ENCODE measurements at places on chromosomes 1 and 21.

DNA sequence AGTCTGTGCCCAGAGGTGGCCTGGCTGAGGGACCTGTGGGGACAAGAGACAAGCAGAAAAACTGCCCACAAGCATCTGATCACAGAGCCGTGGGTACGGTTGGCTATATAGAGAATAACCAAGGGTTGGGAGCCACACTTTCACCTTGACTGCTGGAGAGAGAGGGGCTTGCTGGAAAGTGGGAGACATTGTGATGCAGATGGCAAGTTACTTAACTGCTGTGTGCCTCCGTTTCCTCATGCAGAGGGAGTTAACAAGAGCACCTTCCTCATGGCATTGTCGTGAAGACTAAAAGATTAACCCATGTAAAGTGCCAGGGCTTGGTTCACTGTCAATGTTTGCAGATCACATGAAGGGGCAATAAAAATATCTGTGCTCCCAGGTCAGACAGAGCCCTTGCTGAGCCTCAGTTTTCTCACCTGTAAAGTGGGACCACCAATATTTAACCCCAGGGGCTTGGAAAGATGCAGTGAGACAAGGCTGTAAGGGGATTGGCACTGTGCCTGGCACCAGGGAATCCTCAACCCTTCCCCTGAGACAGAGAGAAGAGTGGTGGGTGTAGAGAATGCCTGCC is 52.8 kb downstream of the SDC3 start:
- DNase-seq, result no peak

DNA sequence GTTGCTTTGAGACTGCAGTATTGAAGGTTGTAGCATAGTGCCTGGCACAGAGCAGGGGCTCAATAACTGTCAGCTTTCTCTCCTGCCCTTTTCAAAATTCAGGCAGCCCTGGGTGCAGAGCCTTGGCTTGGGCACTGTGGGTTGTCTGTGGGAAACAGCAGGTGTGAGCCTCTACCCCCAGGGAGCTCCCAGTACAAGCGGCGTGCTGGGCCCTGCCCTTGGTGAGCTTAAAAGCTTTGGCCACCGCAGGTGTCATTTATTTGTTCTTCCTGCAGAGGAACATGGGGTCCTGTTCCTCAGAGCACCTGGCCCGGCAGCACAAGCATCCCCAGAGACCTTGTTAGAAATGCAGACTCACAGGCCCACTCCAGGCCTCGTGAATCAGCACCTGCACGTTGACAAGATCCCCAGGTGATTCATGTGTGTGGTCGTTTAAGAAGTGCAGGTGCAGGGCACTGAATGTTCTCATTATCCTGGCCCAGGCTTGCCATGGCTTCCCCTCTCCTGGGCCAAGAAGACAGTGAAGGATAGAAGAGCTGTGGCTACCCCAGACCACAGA is 29.9 kb upstream of the IGSF21 start:
- no peak for DNase-seq

DNA sequence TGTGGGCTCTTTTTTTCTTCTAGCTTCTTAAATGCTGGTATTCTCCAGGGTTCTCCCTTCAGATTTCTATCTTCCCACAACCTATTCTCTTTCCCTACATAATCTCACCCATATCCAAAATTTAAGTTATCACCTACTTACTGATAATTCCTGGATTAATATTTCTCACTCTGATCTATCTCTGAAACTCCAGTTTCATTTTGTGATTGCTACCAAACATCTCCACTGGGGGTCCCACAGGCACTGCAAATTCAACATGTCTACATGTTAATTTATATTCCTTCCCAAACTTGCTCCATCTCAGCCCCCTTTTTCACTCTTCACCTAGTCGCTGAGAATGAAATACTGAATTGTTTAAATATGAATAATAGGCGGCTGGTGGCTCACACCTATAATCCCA is 9.9 kb upstream of the C1orf141 start:
- DNase-seq, result no peak

GRCh38 chr1:53573931-53574330 is 114.7 kb downstream of the DMRTB1 start:
- DNase-seq, result peak; percentile 39

DNA sequence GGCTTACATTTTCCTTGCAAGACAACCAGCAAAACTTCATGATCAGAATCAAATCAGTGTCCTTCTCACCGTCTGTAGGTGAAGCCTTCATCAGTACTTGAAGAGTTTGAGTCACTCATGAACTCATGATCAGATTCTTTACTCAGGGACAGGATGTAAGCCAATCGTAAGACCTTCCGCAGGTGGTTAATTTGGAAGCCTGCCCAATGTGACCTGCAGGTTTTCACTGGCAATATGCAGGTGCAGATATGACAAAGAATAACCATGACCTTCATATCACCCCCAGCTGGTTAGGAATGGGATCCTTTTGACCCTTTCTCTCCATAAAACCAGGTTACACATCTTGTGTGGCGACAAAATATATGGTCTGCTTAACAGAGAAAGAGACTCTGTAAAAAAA is 2.4 kb upstream of the PRAMEF20 start:
- DNase-seq, result no peak

DNA sequence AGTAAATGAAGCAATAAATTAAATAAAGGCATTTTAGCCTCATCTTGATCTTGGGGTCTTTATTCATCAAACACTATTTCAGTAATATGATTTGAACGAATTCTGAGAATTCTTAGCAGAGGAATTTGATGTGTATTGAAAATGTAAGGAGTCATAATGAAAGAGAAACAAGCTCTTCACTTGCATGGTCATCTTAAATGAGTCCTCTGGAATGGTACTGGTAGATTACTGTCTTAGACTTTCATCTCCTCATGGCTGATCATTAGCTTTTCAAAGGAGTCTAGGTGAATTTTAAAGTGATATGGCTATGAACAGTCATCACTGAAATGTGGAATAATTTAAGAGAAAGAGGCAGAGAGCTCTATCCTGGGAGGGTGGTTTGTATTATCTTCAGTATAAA is 30.0 kb downstream of the PRRC2C start:
- DNase-seq, result no peak

GRCh38 chr1:202599669-202600431 is 110.4 kb downstream of the SYT2 start:
- peak; percentile 26 for DNase-seq

GRCh38 chr1:226872437-226872836 is 2.0 kb downstream of the PSEN2 start:
- DNase-seq, result no peak

GRCh38 chr1:31595836-31596736 is 19.8 kb downstream of the TINAGL1 start:
- peak; percentile 40 for DNase-seq

DNA sequence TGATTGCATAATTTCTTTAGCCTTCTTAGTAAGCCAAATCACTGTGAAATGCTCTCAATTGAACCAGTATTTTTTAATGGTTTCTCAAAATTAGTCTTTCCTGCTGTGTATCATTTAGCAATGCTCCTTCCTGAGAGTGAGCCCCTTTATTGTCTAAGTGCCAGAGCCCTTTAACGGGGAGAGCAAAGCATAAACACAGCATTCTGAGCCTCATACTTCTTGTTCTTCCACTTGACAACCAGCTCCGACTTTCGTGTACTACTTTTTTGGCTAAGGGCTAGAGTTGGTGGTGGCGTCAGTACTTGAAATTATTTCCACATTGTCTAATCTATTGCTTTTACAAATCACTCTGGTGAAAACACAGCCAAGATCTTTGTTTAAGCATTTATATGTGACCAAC is 299.0 kb downstream of the TPR start:
- DNase-seq, result no peak

GRCh38 chr1:96979304-96980268 is 258.0 kb downstream of the PTBP2 start:
- DNase-seq, result no peak

DNA sequence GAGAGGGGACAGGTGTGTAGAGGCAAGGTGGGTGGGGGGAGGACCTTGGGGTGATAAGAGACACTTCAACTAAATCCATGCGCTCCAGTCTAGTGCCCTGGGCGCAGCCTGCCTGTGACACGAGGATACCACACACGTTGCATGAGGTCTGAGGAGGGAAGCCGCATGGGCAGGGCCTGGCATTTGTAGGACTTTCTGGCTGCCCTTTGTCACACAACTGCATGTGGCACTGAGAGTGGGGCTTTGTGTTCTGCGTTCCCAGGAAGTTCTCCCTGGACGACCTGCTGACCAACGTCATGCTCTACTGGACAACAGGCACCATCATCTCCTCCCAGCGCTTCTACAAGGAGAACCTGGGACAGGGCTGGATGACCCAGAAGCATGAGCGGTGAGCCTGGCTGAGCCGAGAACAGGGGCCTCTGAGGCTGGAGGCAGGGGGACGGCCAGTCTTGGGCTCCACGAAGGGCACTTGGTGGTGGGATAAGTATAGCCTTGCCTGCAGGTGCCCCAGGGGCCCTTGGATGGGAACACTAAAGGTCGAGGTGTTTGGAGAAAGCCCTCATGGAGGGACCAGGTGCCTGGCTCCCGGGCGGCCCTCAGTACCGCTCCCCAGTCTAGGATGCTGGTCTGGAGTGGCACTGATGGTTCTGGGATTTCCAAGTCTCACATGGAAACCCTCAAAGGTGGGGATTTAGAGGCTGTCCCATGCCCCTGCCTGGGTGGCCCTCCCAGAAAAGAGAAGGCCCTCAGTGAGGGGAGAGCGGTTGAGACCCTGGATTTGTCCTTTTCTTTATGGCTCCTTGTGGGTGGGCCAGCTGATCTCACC is 34.5 kb downstream of the EPHX1 start:
- no peak for DNase-seq

DNA sequence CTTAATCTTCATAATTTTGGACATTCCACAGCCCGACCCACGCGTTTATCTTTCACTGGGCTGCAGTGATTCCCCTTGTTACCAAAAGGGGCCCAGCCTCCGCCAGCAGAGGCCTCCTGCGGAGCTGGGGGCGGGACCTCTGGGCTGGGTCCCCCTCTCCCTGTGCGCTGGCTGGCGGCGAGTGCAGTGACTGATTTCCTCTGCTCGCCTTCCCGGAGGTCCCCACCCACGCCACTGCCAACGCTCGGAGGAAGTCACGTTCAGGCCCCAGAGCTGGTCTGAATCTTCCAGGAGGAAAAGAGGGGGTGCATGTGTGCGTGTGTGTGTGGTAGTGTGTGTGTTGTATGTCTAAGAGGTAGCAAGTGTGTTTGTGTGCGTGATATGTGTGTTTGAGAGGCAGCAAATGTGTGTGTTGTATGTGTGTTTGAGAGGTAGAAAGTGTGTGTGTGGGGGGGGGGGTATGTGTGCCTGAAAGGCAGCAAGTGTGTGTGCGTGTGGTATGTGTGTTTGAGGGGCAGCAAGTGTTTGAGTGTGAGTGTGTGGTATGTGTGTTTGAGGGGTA is 35.0 kb upstream of the JAK1 start:
- no peak for DNase-seq

- no peak for DNase-seq
Measured at GRCh38 chr1:47554082-47554481, 116.2 kb downstream of the FOXD2 start.

DNA sequence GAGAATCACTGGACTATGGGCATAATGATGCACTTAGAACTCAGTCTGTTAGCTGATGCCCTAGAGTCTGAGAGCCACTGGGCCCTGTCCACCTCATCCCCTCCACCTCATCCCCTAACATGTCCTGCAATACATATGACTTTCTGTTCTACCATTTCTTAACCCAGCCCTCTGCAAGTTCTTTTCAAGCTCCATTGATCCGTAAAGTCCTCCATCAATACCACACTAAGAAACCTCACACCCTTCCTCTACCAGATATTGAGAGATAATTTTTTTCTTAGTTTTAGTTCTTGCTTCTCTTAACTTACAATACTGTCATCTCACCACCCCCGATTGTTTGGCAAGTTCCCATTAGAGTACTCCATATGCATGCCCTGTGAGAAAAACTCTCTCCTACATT is 22.1 kb downstream of the FCRL4 start:
- no peak for DNase-seq

DNA sequence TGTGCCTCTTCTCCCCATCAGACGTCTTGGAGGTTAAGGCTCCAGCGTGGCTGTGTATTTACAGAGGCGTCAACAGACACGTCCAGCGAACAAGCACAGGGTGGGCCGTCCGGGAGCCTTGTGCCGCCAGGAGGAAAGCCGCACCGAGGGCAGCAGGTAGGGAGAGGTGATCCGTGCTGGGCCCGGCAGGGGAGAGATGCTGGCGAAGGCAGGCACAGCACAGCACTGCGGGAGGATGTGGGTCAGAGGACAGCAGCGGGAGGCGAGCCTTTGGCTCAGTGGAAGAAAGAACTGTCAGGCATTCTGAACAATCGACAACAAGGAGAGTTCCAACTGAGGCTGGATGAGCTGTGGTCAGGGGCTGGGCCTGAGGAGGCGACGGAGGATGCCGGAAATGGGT is 144.1 kb upstream of the TNR start:
- no peak for DNase-seq

DNA sequence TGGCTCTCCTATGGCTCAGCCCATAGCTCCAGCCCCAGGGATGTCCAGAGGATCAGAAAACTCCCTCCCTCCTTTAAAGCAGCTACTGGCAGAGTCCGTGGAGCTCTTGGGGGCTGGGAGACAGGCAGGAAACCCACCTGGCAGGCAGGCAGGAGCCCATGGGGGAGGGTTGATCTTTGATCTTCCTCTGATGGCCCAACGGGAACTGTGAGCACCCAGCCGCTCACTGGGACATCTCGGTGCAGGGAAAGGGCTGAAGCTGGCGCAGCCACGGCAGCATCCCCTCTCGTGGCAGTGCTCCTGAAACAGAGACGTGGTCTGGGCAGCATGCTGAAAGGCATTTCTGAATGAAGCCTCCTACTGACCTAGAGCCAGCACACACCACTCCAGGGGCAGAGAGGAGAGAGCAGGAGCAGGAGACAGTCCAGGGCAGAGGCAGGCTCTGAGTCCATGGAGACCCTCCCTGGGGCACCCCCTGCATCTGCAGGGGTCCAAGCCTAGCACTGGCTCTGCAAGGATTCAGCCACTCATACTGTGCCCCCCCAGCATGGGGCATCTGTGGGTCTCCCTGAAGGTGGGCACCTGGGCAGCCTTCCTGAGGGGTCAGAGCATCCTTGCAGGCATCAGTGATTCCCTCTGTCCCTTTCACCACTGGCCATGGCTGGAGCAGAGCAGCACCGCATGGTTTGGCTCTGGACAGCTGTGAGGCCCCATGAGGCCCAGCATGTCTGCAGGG is 4.9 kb upstream of the SLX9 start:
- DNase-seq, result no peak

DNA sequence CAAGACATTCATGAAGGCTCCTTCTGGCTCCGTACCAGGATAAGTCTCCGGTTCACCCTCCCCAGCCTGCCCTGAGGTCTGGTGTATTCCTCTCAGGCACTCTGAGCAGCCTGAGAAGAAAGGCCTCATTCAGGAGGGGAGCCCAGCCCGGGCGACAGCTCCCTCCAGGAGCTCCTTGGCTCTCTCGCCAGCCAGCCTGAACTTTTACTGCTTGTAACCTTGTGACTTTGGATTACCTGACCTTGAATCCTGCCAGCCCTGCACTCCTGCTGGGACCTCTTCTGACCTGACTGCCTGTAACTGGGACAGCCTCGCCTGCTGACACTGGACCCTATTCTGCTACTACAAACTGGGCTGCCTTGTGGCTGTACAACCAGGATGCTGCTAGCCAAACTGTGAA is 65.8 kb downstream of the CD34 start:
- no peak for DNase-seq

All from DMS 273 treated with DMSO at 0.1 percent for 48 hours (cell line).